ENCODE measurements at places on chromosomes 5 and 9.

- no peak for DNase-seq
Observed at GRCh38 chr5:81820863-81821262, 70.0 kb upstream of the SSBP2 start.

- no peak for DNase-seq
Observed at GRCh38 chr5:159504857-159505304, 174.6 kb upstream of the IL12B start.

DNA sequence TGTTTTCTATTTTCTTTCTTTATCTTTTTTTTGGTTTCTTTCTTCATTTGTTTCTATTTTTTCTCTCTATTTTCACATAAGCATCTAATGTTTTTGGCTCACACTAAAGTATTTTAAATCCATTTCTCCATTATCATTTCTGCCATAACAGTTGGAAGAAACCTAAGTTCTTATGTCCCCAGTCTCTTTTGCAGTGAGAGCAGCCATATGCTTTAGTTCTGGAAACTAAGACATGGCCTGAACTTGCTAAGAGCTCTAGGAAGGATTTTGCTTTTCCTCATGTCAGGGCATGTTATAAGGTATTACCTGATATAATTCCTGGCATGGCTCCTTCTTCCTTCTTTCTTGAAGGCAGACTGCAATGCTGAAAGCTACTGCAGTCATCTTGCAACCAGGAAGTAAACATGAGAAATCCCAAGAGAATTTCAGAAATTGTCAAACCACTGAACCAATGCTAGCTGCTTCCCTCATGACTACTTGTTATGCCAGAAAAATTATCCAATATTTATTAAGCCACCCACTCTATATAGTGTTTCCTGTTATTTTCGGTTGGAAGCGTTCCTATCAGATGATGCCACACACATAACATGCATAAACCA is 171.1 kb downstream of the TAF11L14 start:
- no peak for DNase-seq

GRCh38 chr5:34718516-34718915 is 62.4 kb downstream of the RAI14 start:
- DNase-seq: no peak

DNA sequence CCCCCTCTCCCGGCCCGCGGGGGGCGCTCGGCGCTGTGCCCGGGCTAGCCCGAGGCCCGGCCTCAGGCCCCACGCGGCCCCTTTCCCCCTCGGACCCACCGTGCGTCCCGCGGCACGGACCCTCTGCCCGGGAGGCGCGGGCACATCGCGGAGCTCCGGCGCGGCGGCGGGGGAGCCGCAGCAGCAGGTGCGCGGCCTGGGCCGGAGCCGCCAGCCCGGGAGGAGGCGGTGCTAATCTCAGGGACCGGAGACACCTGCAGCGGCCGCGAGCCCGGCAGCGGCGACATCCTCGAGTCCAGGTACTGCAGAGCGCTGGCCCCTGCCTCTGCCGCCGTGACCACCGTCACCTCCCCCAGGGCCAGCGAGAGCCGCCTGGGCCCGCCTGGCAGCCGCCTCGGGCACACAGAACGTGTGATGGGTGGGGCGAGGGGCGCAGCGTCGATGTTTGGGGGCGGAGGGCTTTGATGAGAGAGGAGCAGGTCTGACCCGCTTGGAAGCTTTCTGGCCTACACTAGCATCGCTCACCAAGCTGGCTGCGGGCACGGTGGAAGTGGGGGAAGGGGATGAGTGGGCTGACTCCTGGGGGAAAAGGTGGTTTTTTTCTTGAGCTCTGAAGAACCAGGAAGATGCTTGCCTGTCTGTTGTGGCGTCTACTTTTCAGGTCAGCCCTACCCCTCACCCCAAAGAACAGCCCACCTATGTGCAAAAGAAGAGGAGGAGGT is 524 bp downstream of the CYFIP2 start:
- DNase-seq: peak; percentile 52

DNA sequence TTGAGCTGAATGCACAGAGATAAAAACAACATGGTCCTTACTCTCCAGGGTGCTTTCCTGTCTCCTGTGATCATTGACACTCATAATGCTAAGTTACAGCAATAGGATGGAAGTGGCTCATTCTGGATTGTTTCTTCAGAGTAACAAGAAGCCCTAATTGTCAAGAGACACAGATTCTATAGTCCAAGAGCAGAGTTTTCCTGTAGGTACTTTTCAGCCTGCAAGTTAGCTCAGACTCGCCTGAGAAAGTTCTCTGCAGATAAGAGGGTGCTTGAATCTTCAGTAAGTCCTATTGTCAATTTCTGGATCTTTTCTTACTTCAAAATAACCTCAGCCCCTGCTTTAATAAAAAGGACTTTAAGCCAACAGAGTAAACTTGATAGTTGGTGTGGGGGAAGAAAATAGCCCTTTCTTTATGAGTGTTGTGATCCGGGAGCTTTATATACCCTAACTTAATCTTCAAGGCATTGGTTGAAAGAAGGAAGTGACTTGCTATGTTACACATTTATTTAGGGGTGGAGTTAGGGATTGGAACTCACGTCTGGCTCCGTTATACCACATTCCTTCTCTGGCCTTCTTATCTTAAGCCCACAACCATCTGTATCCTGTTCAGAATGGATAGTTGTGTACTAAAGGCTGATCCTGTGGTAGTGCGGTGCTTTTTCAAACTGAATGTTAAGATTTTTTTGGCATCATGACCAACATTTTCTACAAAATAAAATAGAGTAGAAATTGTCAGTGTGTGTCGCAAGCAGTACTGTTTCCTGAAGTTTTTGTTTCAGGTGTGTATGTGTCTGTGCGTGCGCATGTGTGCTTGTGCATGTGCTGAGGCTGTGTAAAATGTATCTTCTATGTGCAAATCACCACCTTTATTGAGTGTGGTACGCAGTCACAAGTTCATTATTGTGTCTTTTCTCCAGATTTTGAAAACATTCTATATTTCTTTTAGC is 173.9 kb downstream of the WDR70 start:
- no peak for DNase-seq

GRCh38 chr5:140151144-140152021 is 23.6 kb upstream of the CYSTM1 start:
- no peak for DNase-seq

DNA sequence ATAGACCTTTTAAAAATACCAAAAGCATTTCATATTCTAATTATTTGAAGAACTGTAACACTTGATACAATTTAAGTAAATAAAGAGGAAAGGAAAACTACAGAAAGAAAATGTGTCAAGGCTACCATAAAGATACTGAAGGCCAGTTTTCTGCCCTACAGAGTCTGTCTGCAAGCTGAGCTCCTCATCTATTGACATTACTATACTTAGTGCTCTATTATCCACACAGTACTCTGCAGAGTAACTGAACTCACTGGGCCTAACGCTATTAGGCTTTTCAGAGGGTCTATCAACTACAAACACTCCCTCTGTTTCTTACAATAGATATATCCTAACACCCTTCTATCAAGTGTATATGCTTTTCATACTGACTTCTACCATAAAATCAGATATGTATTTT is 57.1 kb upstream of the SUSD1 start:
- DNase-seq: no peak

- no peak for DNase-seq
Observed at GRCh38 chr9:14769230-14769571, 46.7 kb upstream of the CER1 start.

DNA sequence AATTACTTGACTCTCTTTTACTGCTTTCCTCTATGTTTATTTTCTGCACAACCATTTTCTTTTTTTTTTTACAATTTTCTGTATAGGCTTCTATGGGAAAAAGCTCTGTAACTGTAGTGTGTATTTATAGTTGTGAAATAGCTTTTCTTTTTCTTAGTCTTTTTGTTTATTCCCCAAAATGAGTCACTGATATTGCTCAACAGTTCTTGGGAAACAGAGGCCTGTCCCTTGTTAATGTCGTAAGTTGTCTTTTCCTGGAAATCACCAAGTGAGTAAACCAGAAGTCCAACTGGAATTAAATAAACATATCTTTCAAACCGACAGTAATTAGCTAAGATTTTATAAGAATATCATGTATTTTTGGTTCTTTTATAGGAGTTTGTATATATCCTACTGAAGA is 325.1 kb upstream of the PRR16 start:
- DNase-seq: no peak

DNA sequence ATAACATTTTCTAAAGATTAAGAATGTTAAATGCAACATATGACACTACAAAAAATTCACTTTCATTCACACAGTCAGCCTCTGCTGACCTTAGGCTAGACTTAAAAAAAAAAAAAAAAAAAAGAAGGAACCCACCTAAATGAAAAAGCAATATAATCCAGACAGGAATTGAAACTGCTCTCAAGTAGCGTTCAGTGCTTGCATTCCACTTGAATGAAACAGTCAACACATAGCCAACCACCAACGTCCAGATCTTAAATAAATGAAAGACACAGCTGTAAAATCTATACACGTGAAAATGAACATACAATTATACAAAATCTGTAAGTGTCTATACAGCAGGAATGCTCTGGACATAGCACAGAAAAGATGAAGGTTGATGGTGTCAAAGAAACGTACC is 11.4 kb downstream of the TMEM245 start:
- no peak for DNase-seq

DNA sequence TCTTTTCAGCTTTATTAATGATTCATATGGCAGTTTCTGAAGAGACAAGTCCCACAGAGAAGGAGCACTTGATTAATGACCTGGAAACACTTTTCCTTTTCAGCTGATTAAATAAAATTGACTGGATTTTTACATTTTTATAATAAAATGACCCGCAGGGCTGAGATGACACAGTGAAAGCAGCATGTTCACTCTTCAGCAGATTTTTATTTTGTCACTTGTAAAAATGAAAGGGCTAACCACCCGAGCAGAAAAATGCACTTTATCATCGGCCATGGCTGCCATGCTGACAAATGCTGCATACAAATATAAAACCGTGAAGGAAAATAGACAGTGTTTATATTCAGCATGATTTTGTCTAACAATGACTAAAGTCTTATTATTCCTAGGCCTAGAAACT is 321.6 kb upstream of the ITGA1 start:
- no peak for DNase-seq

GRCh38 chr5:108672639-108673038 is 75.1 kb upstream of the FER start:
- DNase-seq: no peak

DNA sequence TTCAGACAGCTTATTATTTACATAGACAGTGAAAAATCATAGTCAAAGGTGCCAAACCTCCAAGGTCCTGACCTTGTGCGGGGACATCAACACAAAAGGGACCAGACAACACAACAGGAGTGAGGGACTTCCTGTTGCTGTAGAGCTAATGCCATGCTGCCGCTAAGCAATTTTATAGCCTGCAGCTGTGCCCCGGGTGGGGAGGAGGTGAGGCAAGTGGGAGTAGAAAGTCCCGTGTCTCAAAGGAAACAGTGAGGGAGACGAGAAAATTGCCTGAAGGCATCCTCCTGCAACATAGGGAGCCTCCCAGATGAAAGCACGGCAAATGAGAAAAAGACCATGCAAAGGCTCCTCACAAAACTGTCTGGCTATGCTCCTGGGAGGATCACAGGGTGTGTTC is 58.8 kb downstream of the CAAP1 start:
- no peak for DNase-seq

DNA sequence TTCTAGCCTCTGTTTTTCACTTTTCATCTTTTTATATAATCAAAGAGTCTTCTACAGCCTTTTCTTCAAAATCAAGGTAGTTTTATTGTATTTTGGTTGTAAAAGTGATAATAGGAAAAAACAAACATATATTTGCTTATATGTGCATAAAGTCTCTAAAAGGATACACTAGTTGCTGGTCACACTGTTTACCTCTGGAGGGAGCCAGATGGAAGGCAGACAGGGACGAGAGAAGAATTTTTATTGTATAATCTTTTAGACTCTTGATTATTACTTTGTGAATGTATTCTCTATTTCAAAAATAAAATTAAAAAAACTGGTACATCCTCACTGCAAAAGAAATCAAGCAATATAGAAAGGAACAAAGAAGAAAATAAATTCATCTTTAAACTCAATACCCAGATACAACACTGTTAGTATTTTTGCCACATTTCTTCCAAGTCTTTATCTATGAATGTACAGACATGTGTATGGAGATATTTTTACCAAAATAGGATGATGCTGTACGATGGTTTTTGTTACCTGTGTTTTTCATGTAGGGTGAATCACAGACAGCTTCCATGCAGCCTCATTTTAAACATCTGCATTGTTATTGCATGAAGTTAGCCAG is 6.1 kb upstream of the RNF183 start:
- DNase-seq: peak; percentile 42

DNA sequence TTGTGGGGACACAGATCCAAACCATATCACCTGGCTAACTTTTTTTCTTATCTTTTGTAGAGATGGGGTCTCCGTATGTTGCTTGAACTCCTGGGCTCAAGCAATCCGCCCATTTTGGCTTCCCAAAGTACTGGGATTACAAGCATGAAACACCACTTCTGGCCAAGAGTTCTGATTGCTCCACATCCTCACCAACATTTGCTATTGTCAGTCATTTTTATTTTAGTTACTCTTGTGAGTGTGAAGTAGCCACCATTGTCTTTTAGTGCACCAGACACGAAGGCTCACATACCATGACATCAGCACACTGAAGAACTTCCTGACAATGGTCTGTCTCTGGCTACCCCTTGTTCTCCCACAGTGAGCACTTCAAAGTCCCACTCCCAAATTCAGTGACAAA is 17.3 kb downstream of the PLAC8L1 start:
- no peak for DNase-seq

- no peak for DNase-seq
Observed at GRCh38 chr5:163535290-163535689, 29.9 kb downstream of the MAT2B start.

- no peak for DNase-seq
Observed at GRCh38 chr9:137969008-137969407, 91.4 kb downstream of the CACNA1B start.

- DNase-seq: no peak
Observed at GRCh38 chr5:148186248-148187003, 16.4 kb upstream of the SPINK6 start.

DNA sequence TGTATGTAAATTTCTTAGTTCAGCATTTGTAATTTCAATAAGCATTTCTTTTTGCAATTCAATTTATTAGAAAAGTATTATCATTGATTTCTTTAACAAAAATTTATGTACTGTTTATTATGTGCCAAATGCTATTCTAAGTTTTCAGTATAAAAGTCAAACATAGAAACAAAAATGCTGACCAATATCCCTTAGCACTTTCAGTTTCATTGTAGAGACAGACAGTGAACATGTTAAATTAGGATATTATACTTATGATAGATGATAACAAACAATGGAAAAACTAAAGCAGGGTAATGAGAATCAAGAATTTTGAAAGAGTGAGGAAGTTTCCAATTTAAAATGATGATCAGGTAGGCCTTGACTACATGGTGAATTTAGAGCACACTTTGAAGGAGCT is 1106.0 kb downstream of the TAF11L14 start:
- DNase-seq: no peak

DNA sequence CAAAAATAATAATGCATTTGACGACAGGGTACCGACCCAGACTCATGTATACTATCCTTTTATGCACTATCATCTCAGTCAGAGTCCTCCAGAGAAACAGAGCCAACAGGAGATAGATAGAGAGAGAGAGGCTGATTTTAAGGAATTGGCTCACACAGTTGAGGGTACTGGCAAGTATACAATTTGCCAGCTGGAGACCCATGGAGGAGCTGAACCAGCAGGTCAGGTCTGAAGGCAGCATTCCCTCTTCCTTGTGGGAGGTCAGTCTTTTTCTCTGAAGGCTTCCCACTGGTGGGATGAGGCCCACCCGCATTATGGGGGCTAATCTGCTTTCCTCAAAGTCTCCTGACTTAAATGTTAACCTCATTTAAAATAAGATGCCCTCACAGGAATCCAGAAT is 17.3 kb upstream of the MED10 start:
- no peak for DNase-seq

- DNase-seq: no peak
Observed at GRCh38 chr5:118293378-118293777, 695.0 kb downstream of the DTWD2 start.
